ENCODE measurements at places on chromosomes 3 and 15.

DNA sequence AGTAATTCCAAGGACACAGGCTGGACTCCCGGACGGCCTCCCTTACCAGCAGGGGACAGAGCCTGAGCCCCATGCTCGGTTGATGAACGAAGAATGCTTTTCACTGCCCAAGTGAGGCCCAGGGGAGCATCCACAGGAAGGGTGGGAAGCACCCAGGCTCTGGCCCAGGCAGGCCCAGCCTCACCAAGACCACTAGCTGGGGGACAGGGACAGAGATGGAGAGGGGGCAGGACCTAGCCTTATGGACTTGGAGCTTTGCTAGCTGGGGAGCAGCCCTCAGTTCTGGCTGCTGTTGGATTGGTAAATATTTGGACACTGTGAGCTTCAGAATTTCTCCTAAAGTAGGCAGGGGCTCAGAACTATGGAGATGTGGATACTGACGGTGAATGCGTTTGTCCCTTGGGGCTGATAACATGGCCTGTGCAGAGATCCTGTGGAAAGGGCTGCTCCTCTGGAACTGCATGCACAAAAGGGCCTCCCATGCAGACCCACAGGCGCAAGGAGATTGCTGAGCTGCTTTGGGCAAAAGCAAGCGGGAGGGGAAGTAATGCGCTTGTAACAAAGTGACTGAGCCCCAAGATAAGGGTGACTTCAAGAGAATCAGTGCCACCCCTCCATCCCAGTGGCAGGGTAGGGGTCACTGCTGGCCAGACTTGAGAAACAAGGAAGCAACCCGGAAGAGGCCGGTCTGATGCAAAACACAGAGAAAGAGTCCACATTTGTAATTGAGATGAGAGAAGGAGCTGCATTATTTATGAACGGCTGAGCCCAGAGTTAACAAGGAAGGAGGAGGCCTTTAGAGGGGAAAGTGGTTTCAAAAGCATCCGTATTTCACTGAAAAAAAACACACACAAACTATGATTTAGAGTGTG, 70.1 kb upstream of the MEF2A start:
- DNase-seq, result no peak

DNA sequence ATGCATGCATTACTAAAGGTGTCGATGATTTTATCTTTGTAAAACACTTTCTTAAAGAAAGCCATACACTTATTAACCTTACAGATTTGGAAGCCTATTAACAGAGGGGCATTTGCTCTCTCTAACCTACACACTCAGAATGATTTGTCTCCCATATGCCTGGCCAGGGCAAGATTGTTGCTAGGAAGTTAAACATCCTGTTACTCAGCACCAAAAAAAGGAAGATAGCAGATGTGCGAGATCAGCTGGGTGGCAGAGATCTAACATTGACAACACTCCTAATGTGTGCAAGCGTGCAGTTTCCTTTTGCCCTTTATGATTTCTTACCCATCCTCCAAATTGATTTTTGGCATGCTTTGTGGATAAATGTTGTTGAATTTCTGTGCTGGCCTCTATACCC, 73.9 kb upstream of the TMEM108 start:
- no peak for DNase-seq

DNA sequence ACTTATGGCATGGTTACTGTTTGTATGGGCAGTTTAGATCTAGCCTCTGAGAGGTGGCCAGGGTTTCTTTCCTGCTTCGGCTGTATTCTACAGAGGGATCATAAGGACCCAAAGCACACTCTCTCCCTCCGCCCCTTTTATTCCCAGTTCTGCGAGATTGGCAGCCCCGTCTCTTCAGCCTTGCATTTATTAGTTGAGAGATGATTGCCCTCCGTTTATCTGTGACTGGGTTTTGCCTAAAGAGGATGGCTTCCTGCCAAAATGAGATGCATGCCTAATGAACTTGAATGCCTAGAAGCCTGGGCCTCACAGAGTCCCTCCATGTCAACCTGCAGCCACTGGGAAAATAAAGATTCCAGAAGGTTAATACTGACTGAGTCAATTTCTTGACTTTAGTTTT, 97.1 kb upstream of the CHL1 start:
- DNase-seq, result no peak

GRCh38 chr3:126537730-126538281, 13.9 kb downstream of the CHST13 start:
- no peak for DNase-seq

GRCh38 chr3:60703956-60704736, 547.1 kb downstream of the FHIT start:
- no peak for DNase-seq

GRCh38 chr15:49435174-49435573, 12.1 kb downstream of the FGF7 start:
- DNase-seq, result no peak

- DNase-seq, result no peak
These were observed 376.6 kb upstream of the SLCO3A1 start for GRCh38 chr15:91476861-91477260.

- DNase-seq, result no peak
These were observed 377.3 kb downstream of the LPP start for GRCh38 chr3:188531210-188531609.
